HAP-1 (cell line): ENCODE measurements at places on chromosomes 11 and 22.

DNA sequence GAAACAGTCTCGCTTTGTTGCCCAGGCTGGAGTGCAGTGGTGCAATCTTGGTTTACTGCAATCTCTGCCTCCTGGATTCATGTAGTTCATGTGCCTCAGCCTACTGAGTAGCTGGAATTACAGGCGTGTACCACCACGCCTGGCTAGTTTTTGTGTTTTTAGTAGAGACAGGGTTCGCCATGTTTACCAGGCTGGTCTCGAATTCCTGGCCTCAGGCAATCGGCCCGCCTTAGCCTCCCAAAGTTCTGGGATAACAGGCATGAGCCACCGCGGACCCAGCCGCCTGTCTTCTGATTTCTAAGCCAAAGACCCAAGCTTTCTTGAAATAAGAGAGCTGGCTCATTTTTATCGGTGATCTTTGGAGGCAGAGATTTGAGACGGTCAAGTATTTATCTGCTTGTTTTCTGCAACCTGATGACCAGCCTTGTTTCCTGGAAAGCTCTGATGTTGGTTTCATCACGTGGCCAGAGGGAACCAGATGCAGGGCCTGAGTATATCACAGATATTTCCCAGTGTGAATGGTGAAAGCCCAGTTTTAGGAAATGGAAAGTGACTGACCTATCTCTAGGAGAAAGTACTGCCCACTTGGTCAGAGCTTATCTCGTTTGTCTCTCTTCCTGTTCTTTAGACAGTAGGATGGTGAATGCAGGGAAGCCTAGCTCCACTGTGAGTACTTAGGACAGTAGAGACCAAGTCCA lies 5.7 kb upstream of the SIDT2 start:
- DNase-seq = no peak

DNA sequence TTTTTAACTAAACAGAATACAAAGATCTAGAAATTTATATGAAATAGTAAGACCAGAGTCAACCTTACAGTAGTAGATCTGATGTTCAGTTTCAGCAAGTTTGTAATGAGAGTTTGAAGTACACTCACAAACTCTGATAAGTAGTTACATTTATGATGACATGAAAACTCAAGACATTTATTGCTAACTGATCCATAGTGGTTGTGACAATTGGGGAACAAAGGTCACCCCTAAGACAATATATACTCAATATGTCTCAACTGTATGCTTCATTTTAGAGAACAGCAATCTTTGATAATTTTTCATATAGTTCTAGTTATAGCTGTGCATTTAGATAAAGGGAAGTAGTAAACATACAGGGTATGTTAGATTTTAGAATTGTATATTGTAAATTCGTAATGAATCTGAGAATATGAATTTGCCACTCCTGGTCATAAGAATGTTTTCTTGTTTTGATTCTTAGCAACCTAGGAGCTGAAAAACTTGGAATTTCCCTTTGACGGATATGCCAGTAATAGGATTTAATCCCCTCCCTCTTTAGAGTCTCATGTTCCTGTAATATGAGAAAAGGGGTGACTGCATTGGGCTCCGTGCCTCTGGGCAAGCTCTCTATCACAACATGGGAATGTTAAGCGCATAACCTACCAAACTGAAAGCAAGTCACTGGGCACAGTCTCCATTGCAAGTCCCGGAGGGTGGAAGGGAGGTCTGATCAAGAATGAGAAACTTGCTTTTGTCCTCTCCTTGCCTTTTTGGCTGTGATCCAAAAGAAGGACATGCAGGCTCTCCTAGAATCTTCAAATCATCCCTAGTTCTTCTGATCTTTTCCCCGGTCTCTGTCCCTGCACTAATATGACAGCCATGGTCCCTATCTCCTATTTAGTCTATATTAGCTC lies 11.4 kb downstream of the OR10D3 start:
- DNase-seq = no peak

GRCh38 chr11:64916040-64916774 lies 802 bp downstream of the ATG2A start:
- no peak for DNase-seq

DNA sequence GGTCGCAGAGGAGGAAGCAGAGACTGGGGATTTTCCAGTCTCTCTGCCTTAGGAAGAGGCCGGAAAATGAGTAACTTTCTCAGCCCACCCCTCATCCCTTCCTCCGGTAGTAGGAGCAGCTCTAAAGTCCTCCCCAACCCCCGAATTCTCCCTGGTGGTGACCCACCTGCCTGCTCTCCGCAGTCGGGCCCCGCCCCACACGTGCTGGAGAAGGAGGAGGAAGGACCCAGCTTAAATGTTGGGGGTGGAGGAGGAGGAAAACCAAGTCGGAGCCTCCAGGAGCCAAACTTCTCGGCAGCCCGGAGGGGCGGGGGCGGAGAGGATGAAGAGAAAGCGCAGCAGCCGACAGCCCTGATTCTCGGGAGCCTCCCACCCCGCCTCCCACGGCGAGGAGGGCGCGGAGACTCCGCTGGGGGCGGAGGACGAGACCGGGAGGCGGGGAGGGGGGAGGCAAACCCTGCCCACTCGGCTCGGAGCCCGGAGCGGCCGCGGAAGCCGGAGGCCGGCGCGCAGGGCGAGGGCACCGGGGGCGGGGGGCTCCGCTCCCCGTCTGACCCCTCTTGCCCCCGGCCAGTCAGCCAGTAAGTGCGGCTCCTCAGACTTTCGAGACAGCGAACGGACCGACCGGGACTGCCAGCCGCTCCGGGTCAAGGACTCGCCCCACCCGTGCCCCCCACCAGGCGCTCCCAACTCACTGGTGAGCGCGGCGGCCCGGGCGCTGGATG lies at the start of gene TPBGL:
Gene TPBGL (plus strand): TSS at position 464 of the 725 bp plus-strand sequence. CDS start 276 bp downstream, outside the sequence.
- DNase-seq = no peak

GRCh38 chr11:77058900-77059299 lies 7.9 kb upstream of the CAPN5 start:
- no peak for DNase-seq

DNA sequence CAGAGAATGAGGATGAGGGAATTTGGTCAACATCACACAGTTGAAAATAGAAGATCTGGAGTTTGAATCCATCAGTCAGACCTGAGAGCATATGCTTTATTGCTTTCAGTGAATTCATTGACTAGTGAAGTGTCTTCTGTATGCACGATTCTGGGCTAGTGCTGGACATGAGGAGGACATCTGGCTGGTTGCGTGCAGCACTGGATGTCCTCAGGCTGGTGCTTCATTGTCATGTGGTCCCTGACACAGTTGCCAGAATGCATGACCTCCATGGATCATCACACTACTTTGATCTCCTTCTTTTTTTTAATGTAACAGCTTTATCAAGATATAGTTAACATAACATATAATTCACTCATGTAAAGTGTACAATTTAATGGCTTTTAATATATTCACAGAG lies 44.5 kb upstream of the MMP7 start:
- no peak for DNase-seq

- no peak for DNase-seq
Measured at GRCh38 chr22:32828150-32828549, 26.6 kb downstream of the TIMP3 start.

- no peak for DNase-seq
Measured at GRCh38 chr11:110859998-110860397, 147.8 kb upstream of the ARHGAP20 start.

GRCh38 chr22:38614332-38615063 lies 41.7 kb downstream of the FAM227A start:
- DNase-seq = peak; percentile 96

DNA sequence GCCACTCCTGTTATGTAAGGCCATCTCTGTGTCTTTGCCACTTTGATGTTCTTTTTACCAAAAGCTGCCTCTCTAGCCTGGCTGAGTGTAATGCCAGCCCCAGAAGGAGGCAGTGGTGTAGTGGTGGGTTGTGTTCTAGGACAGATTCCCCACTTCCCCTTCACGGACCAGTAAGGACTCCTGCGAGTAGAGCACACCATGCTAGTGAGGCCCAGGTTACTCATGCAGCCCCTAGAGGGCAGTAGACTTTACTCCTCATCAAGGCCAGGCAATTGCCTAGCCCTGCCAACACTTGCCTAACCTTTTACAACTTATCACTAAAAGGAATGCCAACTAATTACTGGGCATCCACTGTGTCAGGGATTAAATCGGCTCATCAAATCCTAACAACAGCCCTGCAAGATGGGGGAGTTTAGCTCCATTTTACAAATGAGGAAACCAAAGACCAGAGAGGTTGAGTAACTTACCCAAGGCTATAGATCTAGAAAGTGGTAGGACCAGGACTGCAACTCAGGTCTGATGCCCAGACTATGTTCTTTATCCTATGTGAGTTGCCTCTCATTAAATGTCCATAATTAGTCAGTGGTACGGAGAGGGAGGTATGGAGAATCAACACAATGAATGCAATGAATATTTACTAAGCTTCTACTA lies 75.3 kb downstream of the APIP start:
- peak; percentile 32 for DNase-seq

GRCh38 chr11:115964091-115964490 lies 459.9 kb upstream of the CADM1 start:
- DNase-seq = no peak

- DNase-seq = no peak
Measured at GRCh38 chr11:108221371-108221770, 1.1 kb downstream of the NPAT start.

DNA sequence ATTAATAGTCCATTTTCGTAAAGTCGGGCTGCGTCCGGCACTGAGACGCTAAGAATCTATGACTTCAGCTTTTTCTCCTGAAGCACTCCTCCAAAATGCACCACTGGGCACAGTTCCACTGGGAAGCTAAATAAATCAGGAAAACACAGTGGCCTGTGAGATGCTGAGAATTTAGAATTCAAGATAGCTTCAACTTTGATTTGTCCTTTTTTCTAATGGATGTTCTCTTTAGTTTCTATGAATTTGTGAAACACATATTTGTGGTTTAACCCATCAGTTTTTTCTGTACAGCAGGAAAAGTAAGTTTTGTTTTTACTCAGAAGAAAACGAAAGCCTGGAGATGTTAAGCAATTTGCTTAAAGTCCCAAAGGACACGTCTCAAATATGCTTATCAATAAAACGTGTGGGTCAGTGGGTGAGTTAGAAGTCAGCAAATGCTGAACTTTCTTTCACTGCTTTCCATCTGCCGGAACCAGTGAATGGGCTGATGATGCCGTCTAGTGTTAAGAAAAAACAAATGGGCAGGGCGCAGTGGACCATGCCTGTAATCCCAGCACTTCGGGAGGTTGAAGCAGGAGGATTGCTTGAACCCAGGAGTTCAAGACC lies 40.7 kb upstream of the CLMP start:
- DNase-seq = no peak

DNA sequence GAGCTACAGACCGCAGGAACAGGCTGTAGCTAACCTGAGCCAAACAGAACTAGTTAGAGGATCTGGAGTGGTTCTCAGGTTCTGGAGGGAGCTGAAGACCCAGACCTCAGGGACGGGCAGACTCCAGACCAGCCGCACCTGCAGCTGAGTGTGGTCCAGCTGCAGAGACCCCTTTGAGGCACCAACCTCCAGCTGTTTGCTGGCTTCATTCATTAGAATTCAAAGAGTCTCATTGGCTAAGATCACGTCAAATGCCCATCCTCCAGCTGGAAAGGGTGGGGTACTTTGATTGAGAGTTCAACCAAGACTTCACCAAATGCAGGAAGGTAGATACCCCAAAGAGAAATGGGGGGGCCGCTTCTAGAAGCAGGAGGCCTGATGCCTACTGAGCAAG lies 13.4 kb upstream of the IL2RB start:
- no peak for DNase-seq

- no peak for DNase-seq
Measured at GRCh38 chr11:86150847-86151173, 81.9 kb upstream of the PICALM start.

DNA sequence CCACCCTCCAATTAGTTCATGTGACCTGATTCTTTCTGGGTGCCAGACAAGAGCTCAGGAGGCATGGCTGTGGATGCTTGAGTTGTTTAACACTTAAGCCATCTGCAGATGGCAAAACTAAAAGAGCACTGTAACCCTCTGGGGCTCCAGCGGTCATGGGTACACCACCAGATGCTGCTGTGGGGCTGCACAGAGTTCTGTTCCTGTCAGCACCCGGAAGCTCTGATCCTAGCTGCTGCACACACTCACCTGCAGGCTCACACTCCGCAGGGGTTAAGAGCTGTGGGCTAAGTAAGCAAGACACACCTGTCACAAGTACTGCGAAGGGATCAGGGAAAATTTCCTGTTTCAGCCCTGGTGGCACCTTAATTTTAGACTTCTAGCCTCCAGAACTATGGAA lies 307.8 kb downstream of the C11orf87 start:
- DNase-seq = no peak

DNA sequence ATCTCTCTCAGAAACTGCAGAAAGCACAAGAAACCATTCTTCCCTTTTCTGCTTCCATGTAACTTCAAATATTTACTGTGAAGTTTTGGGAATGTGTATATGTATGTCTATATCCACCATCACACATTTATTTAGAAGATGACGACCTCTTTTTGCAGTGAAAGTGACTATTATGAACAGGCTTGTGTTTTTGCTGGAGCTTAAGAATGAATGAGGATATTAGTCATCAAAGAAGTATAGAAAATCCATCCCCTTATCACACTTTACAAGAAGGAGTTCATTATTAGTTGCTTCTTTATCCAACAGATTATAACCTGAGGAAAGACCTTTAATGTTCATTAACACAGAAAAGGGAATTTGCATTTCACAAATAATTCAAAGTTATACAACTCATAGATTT lies 21.1 kb upstream of the SLC5A12 start:
- DNase-seq = no peak

GRCh38 chr11:119315131-119316015 lies 1.6 kb downstream of the MCAM start:
- no peak for DNase-seq

- DNase-seq = no peak
Measured at GRCh38 chr22:37525073-37525745, 6.0 kb upstream of the CARD10 start.

DNA sequence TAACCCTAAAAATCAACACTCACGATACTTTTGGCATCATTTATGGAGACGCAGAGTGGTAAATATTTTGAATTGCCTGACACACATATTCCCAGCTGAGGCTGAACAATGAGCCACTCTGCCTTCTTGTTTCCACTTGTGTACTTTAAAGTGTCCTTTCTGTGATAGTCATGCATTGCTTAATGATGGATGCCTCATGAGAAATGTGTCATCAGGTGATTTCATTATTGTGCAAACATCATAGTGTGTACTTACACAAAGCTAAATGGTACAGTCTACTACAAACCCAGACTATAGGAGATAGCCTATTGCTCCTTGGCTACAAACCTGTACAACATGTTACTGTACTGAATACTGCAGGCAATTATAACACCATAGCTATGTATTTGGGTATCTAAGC lies 44.2 kb downstream of the MRE11 start:
- no peak for DNase-seq

DNA sequence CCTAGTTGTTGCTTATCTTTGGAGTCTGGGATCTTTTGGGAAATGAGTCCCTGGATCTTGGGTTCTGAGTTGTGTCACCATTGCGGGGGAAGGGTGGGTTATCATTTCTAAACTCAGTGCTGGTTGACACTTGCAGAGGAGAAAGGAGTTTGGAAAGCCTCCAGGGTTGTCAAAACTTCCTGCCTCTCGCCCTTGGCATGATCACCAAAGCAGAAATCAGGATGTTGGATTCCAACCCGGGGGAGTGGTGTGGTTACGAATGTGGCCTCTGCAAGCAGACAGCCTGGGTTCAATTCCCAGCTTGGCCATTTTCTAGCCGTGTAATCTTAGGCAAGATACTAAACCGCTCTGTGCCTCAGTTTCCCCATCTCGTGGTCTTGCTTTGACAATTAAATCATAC lies 24.3 kb downstream of the CD6 start:
- no peak for DNase-seq

GRCh38 chr11:15144347-15144746 lies 29.6 kb downstream of the INSC start:
- no peak for DNase-seq
